ENCODE measurements at places on chromosomes 6 and 20.

GRCh38 chr6:135938576-135939207, 87.2 kb downstream of the PDE7B start:
- DNase-seq, result no peak

DNA sequence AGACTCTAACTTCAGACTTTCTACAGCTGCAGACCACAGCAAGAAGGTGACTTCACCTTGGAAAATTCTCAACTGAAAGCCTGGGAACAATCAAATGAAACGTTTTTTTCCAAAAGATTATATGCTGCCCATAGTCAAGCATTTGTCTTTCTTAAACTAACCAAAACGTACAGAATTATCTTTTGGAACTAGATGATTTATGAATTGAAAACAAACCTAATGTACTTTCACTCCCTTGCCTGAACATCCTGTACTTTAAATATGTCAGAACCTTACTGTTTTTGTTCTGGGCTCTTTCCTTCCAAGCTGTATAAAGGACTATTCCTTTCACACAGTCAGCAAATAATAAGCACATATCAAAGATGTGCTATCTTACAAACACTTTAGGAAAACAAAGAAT, 62.4 kb upstream of the TNFAIP3 start:
- DNase-seq, result no peak

DNA sequence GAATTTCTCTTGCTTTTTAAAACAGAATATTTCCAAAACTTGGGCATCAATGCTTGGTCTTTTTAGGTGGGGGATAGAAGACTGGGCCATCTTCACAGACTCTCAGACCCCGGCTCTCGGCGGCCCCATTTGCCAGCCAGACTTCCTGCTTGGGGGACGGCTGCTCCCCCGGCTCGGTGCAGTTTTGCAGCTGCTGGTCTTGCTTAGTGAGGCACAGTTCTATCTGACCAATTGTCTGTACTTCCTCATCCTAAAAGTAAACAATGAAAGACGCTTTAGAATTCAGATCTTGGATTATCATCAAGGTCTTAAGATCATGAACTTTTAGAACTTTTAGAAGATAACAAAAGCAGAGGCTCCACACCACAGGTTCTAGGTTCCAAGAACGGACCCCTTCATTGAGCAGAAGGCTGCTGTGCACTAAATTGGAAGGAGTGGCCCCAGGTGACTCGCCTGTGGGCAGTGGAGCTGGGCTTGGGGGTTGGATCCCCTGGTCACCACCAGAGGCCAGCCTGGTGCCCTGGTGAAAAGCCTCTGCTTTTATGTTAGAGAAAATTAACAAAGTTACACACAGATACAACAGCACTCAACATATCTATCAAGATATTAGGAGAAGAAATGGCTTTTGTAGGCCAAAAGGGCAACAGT, 26.7 kb downstream of the RNASET2 start:
- no peak for DNase-seq

- no peak for DNase-seq
These were observed 505.9 kb upstream of the BTBD3 start for GRCh38 chr20:11411765-11412164.

- DNase-seq, result no peak
These were observed 49.2 kb downstream of the CBFA2T2 start for GRCh38 chr20:33539129-33539528.

- no peak for DNase-seq
These were observed 11.0 kb downstream of the TTBK1 start for GRCh38 chr6:43254138-43254817.

DNA sequence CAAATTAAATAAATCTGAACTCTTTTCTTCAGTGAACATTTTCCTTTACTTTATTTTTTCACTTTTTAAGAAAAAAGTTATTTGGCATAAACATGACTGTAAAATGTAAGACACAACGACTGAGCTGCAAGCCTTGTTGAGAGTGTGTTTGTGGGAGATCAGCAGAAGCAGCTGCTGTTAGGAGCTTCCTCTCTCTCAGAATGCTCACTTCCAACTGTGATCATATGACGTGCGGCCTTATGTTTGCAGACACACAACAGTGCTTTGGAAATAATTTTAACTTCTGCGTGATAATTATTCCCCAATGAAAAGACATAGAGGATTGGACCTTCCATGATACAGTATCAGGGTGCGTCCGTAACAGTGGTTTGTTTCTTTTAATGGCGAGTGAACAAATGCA, 104.0 kb downstream of the ARHGAP18 start:
- no peak for DNase-seq

- DNase-seq, result no peak
These were observed 46.8 kb upstream of the FAM83C start for GRCh38 chr20:35339007-35339406.

DNA sequence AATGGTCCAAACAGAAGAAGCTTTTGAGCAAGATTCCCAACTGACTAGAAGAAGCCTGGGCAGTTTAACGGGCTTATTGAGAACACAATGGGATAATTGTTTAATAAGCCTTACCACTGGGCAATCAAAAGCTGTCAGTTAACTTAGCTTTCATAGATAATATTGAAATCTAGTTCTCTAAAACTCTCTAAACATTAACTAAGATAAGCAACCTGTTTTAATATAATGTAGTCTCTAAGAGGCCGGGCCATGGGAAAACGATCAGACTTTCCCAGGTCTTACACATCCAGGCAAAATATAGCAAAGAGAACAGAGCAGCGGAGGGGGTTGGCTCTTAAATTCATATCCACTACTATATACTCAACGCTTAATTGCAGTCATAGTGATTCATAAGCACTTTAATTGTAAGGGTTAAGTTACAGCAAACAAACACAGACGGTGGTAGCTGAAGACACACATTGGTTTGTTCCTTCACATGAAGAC, 128.0 kb upstream of the FAM83B start:
- DNase-seq, result no peak

DNA sequence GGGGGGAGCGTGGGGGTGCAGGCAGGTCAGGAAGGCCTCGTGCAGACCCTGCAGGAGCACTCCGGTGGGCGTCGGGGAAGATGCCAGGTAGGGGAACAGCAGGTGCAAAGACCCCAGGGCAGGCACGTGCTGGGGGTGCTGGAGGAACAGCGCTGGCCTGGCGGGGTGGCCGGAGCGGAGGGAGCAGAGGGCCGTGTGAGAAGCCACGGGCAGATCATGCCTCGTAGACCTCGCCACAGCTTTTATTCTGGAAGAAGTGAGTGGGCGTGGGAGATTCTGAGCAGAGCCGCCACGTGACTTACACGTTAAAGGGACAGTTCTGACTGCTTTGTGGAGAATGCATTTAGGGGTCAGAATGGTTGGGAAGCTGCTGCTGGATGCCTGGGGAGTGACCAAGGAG, 9.3 kb downstream of the NTSR1 start:
- no peak for DNase-seq

- no peak for DNase-seq
These were observed 107.3 kb downstream of the GMPR start for GRCh38 chr6:16345449-16346330.

DNA sequence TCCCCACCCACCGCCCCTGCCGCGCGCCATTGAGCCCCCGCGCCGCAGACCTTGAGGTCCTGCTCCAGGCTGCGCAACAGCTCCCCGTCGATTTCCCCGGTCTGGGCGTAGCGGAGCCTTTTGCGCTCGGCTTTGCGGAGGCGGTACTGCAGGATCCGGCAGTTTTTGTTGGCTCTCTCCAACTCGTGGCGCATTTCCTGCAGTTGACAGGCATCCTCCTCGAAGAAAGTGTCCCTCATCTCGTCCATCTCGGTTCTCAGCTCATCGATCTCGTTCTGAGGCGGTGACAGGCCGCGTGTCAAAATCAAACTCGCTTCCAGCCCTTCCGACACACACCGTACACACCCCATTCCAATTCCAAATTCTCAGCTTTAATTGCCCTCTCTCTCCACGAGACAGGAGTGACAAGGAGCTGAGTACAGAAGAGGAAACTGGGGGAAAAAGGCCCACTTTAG, 4.3 kb downstream of the MTCL3 start:
- peak; percentile 61 for DNase-seq

DNA sequence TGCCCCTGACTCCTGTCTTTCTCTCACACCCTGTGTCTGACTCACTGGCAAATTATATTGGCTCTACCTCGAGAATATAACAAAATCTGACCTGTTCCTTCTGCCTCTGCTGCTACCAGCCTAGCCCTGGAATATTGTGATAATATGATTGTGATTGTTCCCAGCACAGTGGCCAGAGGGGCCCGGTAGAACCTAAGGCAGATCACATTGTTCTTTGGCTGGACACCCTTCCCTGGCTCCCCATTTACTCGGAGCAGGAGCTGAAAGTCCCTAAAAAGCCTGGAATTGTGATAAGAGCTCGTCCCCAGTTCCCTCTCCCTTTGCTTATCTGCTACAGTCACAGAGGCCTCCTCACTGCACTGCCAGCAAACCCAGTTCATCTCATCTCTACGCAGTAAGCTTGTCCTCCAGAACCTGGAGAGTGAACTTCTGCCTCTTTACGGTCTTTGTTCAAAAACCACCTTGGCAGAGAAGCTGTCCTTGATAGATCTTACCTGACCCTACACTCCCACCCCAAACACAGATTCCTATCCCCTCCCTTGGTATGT, 21.8 kb downstream of the SERPINB6 start:
- no peak for DNase-seq

- DNase-seq, result peak; percentile 45
These were observed 16.8 kb upstream of the ARMC12 start for GRCh38 chr6:35719830-35720733.

- peak; percentile 99 for DNase-seq
These were observed at the start of gene DTD1 for GRCh38 chr20:18587665-18588573. Gene DTD1 (plus strand): TSS chr20:18588054. CDS start chr20:18588073, 19 bp downstream.

DNA sequence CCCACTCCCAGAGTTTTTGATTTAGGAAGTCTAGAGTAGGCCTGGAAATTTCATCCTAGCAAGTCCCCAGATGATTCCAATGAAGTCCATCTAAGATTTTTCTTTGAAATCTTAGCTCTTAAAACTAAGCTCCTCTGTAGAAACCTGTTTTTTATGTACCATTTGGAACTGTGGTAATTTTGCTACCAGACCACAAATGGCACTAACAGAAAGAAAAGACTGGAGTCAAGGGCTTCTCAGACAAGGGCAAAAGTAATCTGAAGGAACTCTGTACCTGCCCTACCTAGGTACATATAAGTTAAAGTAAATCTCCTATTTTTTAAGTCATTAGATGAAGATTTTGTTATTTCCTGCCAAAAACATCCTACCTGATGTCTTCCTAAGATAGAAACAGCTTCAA, 155.0 kb upstream of the HTR1E start:
- DNase-seq, result no peak

DNA sequence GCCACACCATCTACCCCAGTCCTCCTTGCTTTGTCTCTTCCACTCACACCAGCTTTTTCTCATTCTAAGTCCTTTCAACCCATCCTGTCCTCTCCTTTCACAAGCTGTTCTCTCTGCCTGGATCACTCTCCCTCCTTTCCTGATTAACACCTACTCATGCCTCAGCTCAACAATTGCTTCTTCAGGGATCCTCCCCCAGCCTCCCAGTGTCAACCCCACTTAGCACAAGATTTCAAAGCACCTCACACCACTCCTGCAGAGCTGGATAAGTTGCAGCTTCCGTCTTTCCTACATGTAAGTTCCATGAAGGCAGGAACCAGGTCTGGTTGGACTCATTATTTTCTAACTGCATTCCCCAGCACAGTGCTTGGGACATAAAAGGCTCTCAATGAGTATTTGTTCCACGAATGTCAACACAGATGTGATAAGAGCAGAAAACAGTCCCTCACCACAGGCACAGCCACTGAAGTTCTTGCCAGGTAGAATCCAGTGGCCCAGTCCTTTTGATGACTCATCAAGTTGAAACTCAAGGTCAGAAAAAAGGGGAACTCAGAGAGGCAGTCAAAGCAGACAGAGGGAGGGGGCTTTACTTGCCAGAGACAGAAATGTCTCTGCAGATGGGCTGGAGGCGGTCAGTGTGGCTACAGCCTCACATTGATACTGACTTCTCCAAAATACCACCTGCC, 193.4 kb upstream of the PRDM1 start:
- DNase-seq, result no peak

DNA sequence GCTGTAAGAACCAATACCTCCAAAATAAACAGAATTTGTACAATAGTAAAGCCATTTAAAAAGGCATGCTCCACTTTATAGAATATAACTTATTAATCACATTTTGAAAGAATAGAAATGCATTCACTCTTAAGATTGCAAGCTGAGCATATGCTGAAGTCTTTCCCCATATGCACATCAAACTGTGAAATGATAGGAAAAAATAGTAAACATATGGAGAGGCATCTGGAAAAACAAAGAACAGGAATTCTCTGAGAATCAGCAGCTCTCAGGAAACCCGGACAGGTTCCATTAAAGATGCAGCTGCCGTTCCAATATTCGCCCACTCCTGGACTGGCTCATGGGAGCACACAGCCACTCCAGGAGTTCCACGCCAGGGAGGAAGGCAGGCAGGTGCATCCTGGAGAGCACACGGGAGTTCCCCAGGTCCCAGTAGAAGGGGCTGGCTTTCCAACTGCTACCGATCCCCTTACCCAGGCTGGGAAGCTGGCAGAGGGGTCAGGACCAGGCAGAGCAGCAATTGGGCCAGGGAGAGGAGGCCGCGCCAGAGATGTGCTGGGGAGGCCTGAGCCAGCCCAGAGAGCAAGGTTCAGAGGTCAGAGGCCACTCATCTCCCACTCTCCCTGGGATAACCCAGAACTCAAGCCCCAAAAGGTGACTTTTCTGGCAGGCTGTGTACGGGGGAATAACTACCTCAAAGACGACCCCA, 111.1 kb downstream of the DLL1 start:
- no peak for DNase-seq

GRCh38 chr6:110415086-110415916, at the start of gene DDO:
Gene DDO (minus strand): TSS chr6:110415575. CDS start chr6:110413462, 2,113 bp downstream.
- no peak for DNase-seq

GRCh38 chr6:15423286-15423993, 177.6 kb downstream of the JARID2 start:
- no peak for DNase-seq

- no peak for DNase-seq
These were observed 130.6 kb downstream of the TENT5A start for GRCh38 chr6:81621816-81622395.

GRCh38 chr20:57698867-57699275, 10.9 kb downstream of the PMEPA1 start:
- no peak for DNase-seq

GRCh38 chr6:143556529-143556928, 45.0 kb upstream of the FUCA2 start:
- no peak for DNase-seq

GRCh38 chr6:159892053-159892452, 1.3 kb downstream of the MAS1 start:
- DNase-seq, result no peak

GRCh38 chr20:53918949-53919361, 151.4 kb downstream of the BCAS1 start:
- peak; percentile 59 for DNase-seq

DNA sequence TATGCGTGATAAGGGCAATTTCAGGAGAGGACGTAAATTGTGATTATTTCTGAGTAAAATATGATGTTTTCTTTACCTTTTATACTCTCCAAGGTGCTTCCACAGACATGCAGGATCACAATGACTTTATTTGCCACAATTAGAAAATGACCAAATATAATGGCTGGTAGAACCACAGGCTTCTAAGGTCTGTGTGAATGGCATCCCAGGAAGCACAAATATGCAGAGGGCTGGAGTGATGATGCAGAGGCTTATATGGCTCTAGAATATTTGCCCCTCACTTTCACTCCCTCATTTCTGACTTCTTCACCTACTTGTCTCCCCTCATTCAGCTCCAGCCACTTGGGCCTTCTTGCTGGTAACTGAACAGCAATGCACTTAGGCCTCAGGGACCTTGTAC, 502.1 kb upstream of the MAP3K7 start:
- DNase-seq, result no peak

Measured in glutamatergic neuron (in vitro differentiated cells).